C1 segment of cervical spinal cord (tissue), 14 donors: ENCODE measurements at places on chromosomes 6 and 20.

DNA sequence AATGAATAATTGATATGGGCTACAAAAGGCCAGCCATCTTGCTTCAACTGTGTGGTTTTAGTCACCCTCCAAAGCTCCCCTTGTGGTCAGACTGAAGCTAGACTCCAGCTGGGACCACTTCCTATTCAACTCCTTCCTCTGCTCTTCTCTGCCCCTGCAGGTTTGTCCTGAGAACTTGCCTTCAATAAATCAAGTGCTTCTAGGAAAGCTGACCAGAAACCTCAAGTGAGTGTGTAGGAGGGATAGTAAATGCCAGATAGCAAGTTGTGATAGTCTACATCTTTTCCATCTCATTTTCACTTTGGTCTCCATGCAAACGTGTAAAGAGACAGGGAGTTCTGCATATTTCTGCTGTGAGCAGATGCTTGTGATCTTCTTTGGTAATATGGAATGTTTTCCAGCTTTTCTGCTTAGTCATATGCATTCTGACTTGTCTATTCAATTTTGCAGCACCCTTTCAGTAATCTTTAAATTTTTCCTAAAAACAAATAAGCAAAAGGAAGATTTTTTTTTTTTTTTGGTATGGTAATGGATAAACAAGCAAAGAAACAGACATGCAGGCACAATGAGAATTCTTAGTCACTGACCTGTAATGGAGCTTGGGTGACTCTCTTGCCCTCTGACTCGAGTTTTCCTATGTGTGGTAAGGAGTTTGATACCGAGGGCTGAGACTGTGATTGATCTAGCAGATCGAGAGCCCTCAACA, 201.3 kb upstream of the BTBD3 start:
- DNase-seq, result no peak

DNA sequence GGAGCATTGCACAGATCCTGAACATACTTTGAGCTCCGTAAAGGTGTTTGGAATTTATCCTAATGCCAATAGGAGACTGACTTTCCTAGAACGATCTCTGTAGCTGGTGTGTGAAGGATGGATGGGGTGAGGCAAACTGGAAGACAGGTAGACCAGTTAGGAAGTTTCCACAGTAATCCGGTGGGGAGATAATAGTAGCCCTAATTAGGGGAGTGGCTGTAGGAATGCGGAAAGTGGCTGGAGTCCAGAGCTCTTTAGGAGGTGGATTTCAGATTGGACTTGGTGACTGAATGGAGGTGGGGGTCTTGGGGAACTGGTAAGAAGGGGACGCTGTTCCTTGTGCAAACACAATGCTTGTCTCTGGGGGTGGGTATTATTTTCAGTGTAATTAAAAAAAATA, 146.3 kb downstream of the SOX4 start:
- no peak for DNase-seq

DNA sequence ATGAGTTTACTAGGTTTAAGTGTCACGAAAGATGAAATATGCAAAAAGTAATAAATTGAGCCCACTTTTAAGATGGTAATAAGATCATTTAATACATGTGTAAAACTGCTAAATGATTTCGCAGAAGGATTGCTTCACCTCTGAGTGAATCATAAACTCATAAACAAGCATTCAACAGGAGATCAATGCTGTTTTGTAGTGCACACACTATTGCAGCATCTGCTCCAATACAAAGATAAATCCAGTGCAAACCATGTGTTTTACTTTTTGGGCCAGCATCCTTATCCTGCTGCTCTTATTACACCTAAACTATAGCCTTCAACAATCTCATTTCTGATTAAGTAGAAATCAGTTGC, 400.1 kb downstream of the NKAIN2 start:
- DNase-seq, result no peak

GRCh38 chr6:70524721-70525286, 41.9 kb upstream of the SDHAF4 start:
- DNase-seq, result no peak

DNA sequence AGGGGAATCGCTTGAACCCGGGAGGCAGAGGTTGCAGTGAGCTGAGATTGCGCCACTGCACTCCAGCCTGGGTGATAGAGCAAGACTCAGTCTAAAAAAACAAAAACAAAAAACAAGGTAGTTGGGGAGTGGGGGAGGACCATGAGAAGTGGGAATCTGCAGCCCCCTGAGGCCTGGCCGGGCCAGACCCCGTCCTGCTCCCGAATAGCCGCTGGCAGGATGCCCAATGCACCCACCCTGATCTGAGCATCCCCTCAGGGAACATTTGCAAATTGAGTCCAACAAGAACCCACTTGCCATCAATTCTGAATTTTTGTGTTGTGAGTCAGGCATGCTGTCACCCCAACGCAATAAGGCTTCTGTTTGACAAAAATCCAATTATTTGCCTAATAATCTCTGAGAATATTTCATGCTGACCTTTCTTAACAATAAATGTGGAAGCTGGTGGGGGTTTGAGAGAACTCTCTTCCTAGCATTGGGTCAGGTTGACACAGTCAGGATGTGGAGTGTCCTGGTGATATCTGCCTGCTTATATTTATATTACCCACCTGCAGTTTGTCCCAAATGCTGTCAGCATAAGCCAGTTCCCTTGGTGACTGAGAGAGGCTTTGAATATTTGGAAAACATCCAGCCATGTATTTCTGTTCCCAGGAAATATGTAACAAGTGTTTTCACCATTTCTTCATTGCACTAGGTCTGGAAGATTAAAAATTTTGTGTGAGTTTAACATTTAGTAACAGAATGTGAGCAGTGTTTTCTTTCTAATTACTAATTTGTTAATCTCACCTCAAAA, 28.4 kb upstream of the FRMD1 start:
- no peak for DNase-seq
